ENCODE measurements at places on chromosomes 1 and 21. TPM values are rescaled to one million over a fixed set of nuclear protein-coding genes. Genes with fewer than 3 reads are reported as not detected.

GRCh38 chr1:54474310-54475251, 68.4 kb upstream of the SSBP3 start:
- peak; percentile 42 for DNase-seq

- no peak for DNase-seq
Observed at GRCh38 chr1:44348061-44348485, 7.0 kb downstream of the ERI3 start.

The BARHL2 gene
- total RNA-seq = not detected

The CDC42BPA gene
- total RNA-seq = 49.3 TPM

GRCh38 chr1:116477429-116477828, 93.4 kb downstream of the CD58 start:
- DNase-seq = no peak

DNA sequence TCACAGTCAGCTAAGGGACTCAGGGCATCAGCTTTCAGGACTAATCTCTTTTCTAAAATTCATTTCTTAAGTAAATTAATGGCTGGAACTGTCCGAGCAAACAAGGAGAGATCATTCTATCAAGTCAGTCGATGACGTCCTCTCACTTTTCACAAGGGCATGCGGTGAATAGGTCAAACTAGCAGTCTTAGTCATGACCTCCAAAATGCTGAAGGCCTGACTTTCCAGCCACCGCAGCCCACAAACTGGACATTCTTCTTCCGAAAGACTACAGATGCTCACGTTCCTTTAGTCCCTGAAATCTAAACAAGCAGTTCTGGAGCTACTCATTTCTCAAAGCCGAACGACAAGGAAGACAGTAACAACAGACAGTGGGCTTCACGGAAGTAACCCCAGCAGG, 127.9 kb downstream of the TIAM1 start:
- no peak for DNase-seq

GRCh38 chr1:224045556-224045955, 68.4 kb upstream of the FBXO28 start:
- no peak for DNase-seq

The DLGAP3 gene
- not detected for total RNA-seq

The PMF1 gene
- 42.4 TPM for total RNA-seq

- DNase-seq = peak; percentile 60
Observed at GRCh38 chr1:40064797-40065499, 24.4 kb downstream of the CAP1 start.

GRCh38 chr1:117591252-117591651, 14.6 kb upstream of the TENT5C start:
- no peak for DNase-seq

- no peak for DNase-seq
Observed at GRCh38 chr1:165592945-165593823, 37.9 kb upstream of the MGST3 start.

The FCER1G gene
- 11.9 TPM for total RNA-seq

DNA sequence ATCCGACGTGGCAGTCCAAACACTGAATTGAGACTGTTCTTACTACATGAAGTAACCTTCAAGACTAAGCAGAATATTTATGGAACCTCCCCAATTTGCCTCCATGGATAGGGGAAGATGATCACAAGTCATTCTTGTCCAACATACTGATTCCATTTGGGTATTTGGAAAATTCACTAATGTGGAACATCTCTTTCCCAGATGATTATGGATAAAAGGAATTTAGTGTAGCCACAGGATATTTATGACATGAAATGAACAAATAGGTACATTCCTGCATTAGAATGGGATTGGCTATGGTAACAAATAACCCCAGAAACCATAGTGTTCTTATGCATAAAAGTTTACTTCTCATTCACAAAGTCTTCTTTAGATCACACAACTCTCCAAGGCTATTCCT, 40.2 kb upstream of the SGIP1 start:
- DNase-seq = no peak

GRCh38 chr1:22922640-22923039, 50.0 kb downstream of the LACTBL1 start:
- DNase-seq = no peak

The NUP210L gene
- total RNA-seq = 0.18 TPM

DNA sequence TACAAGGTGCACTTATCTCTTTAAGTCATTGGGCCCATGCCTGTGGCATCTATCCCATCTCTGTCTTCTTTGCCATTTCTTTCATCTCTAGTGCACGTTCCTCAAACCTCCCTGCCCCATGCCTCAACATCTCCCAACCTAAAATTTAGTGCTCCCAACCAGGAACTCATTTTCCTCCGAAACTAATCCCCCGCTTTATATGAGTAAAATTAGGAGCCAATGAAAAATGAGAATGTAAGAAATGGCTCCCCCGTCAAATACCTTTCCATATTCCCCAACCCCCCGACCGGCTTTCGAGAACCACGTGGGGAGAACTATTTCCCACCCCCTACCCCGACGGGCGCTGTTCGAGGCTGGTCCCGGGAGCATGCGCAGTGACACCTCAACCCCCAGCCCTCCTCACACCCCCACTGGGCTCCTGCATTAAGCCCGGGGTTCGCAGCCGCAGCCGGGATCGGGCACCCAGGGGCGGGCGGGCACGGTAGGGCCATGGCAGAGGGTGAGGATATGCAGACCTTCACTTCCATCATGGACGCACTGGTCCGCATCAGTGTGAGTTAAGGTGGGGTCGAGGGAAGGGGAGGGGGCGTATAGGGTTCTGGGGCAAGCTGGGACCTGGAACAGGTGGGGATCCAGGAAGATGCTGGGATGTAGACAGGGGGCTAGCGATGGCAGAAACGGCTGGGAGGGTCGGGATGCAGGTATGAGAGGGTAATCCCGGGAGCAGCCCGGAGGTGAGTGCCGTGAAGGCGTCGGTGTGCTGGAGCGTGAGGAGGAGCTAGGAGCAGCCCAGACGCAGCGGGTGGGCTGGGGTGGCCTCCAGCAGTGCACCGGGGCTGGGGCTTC, at the start of gene TRIM46:
Gene TRIM46, plus strand, starts transcription at position 372 of the 846 bp plus-strand sequence. Its CDS starts 118 bp downstream, at position 490.
- DNase-seq = peak; percentile 68

DNA sequence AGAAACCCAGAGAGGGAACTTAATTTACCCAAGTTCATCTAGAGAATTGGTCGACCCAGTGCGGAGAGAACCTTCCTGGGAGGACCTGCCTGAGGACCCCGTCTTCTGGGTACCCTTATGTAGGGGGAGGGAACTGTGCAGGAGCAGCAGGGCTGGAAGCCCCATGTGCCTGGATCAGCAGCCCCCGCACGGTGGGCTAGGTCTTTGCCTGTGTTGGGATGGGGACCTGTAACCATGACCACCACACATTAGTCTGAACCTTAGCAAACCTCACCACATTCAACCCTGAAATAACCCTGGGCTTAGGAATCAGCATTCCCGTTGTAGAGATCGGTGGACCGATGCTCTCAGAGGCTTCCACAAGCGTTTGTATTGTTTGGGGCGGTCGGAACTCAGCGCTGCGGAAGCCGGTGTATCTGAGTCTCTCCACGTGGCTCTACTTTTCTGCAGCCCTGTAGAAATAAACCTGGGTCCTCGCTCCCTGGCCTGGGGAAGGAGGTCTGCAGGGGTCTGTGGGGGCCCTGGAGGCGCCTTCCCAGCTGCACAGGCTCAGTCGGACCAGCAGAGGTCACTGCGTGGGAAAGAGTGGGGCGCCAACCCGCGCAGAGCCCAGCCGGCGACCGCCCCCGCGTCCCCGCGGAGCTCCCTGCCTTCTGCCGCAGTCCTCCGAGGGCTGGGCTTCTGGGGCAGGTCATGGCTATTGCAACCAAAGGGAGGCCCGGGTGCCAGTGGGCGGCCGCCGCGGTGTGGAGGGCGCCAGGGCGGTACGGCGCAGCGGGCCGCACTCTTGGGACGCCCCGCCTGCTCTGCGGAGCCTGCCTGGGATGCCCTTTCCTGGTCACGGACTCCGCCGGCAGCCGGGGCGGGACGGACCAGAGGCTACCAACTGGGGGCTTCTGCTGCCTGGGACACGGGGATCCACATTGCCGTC, 36.2 kb upstream of the KCNA10 start:
- peak; percentile 68 for DNase-seq

GRCh38 chr1:115291741-115292140, 46.3 kb downstream of the NGF start:
- DNase-seq = no peak

GRCh38 chr1:12475530-12475934, 142.5 kb downstream of the DHRS3 start:
- peak; percentile 60 for DNase-seq

GRCh38 chr21:45473496-45474322, 68.5 kb downstream of the SLC19A1 start:
- DNase-seq = no peak

DNA sequence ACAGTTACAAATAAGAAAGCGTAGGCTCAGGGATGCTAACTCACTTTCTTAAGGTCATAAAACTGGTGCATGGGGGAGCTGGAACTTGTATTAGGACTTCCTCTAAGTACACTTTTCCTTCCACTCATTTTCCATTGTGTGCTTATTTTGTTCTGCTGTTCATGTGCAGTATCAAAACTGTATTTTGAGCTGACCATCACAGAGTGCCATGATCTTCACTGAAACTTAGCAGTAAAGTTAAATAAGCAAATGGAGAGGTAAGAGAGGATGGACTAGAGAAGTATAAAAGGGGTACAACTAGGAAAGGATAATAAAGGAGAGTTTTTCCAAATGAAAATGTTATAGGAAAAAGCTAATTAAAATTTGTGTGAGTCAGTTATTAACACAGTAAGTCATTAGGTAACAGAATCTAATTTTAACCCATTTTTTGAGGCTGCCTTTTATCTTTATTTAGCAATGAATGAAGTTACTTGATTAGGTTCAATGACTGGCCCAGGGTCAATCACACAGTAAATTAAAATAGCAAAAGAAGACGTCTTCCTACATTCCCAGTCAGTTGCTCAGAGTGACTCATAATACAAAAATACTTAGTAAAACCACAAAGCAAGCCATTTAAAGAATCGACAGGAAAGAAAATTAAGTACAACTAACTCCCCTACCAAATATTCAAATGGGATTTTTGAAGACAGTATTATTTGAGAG, 165.8 kb upstream of the C1orf105 start:
- no peak for DNase-seq

GRCh38 chr1:11180342-11180744, 8.8 kb upstream of the ANGPTL7 start:
- DNase-seq = no peak

GRCh38 chr1:15573477-15573876, 11.4 kb downstream of the AGMAT start:
- DNase-seq = no peak

The UMODL1 gene
- not detected for total RNA-seq

- no peak for DNase-seq
Observed at GRCh38 chr1:63611231-63611630, 18.0 kb downstream of the PGM1 start.

- DNase-seq = peak; percentile 82
Observed at GRCh38 chr1:84433258-84434080, 35.2 kb downstream of the DNASE2B start.

DNA sequence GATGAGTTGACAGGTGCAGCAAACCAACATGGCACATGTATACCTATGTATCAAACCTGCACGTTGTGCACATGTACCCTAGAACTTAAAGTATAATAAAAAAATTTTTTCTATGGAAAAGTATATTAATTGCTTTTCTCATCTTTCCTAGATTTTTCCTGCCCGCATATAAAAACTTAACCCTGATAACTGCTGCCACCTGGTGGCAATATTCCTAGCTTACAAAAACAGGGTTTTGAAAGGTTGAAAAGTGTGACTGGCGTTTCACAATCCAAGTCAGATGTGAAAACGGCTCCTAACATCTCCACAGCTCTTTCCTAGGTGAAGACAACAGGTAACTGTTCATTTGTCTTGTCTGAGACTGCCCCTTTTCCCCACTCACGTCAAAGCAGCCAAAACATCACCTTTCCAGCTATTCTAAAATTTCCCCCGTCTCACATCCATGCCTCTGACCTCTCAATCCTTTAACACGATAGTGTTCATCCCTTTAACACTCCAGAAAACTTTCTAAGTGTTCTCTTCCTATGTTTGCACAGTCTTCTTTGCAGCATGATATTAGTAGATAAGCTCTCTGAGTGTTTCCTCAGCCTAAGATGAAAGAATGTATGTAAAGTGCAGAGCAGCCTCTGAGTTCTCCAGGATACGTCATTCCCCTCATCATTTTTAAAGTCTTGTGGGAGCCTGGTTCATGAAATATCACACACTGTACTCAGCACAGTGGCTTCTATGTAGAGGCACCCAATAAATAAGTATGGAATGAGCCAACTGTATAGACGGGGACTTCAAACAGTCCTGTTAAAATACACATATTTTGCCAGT, 27.5 kb downstream of the OVGP1 start:
- peak; percentile 80 for DNase-seq

GRCh38 chr1:53125623-53126360, 16.6 kb downstream of the SLC1A7 start:
- peak; percentile 39 for DNase-seq

GRCh38 chr1:223700942-223701637, 11.2 kb upstream of the CAPN2 start:
- DNase-seq = peak; percentile 66

- DNase-seq = no peak
Observed at GRCh38 chr1:186763107-186763506, 65.6 kb upstream of the PLA2G4A start.

GRCh38 chr1:41319106-41319755, 42.0 kb upstream of the FOXO6 start:
- DNase-seq = no peak

The SH2D2A gene
- 13.5 TPM for total RNA-seq

GRCh38 chr1:98260412-98260811, 339.6 kb upstream of the DPYD start:
- DNase-seq = no peak

DNA sequence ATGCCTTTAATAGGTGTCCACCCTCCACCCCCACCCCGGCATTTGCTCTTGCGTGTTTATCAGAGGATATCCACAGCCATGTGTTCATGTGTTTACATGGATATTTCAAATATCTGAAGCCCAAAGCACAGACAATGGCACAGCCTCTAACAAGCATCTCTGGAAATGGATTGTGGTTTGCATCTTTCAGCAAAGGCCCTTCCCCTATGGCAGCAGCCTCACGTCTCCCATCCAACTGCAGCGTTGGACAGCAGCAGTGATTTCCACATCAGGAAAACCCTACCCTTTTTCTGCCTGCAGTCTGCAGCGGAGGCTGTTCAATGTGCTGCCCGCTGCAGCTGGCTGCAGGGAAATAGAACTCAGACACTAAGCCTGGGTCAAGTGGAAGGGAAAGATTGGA, 1.6 kb downstream of the RASSF5 start:
- DNase-seq = no peak

GRCh38 chr1:160821627-160822026, 25.7 kb downstream of the LY9 start:
- no peak for DNase-seq

DNA sequence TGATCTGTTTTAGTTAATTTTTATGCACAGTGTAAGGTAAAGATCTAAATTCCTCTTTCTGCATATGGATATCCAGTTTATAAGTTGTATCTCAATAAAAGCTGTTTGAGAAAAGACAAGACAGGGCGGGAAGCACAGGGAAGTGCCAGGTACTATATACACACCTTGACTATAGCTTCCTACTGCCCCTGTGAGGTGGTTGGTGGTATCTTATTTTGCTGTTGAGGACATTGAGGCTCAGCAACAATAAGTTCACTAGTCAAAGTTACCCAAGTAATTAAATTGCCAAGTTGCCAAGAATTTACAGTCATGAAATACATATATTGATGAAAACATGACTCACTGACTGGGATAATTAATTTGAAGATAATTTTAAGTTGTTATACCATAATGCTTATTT, 109.1 kb downstream of the CD247 start:
- no peak for DNase-seq

The BACE2 gene
- 30.5 TPM for total RNA-seq

The LPAR3 gene
- total RNA-seq = not detected

The FCRL5 gene
- total RNA-seq = 1.2 TPM

The CCDC185 gene
- not detected for total RNA-seq
